ENCODE measurements at places on chromosomes 11 and 22. TPM values are rescaled to one million over a fixed set of nuclear protein-coding genes. Genes with fewer than 3 reads are reported as not detected.

The DERL3 gene
- 1.6 TPM for total RNA-seq

The ELMOD1 gene
- total RNA-seq, result 3.1 TPM

The CDC42EP1 gene
- total RNA-seq, result 31.4 TPM

The NCAPD3 gene
- 9.5 TPM for total RNA-seq

The SOX10 gene
- not detected for total RNA-seq

The PNPLA3 gene
- 14.4 TPM for total RNA-seq

The OR51E2 gene
- total RNA-seq, result 0.28 TPM

The CTSW gene
- not detected for total RNA-seq

GRCh38 chr11:69141742-69142141 lies 14.0 kb upstream of the SMIM38 start:
- H3K4me3 ChIP-seq, result no peak overlapping the region
- no peak for DNase-seq
- H3K27me3 ChIP-seq, result no peaks in the 10 kb centered on the region
- peaks cover 8% of the 10 kb centered on the region for H3K4me1 ChIP-seq
- no peak overlapping the region for H3K27ac ChIP-seq

DNA sequence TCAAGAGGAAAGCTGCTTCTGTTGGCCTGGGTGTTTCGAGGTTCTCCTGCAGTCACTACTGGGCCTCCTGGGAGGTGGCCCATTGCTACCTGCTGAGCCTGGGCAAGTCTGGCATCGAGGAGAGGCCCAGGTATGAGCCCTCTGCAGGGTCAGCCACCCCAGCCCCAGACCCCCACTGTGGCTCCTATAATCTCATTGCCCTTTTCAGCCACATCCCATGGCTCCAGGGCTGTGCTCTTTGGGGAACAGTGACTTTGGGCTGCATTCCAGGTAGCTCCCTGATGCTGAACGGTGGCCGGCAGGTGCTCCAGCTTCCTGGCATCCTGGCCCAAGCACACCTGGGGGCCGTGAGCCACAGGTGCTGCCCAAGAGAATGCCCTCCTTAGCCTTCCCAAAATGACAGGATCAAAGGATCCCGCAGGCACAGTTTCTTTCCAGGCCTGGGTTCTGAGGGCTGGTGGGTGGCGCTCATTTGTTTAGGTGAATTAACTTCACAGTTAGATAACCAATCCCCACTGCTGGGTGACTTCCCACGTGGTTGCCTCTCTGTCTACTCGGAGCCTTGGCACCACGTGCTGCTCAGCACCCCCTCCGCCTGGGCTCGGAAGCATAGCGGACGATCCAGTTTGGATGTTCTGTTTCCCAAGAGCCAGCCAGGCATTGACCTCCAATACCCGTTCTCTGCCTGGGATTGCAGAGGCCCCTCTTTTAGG lies 97.4 kb downstream of the BCR start:
- no peak overlapping the region for H3K4me3 ChIP-seq
- no peaks in the 10 kb centered on the region for H3K27me3 ChIP-seq
- no peak overlapping the region for H3K27ac ChIP-seq
- peaks cover 3% of the 10 kb centered on the region for H3K4me1 ChIP-seq
- no peak for DNase-seq

DNA sequence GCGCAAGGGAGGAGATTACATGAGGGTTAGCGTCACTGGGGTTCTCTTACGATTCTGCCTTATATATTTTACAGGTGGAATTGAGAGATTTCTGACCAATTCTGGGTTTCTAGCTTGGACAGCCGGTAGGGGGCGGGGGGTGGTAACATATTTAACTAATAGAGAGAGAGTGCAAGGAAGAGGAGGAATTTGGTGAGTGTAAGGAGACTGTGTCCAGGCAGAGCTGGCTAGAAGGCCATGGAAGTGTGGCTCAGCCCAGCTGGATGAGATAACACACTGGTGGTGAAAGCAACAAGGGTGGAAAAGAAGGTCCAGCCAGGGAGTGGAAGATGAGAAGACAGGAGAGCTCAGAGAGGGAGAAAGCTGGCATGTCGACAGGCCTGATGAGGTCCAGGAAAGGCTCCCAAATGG lies 56.5 kb downstream of the ST3GAL4 start:
- H3K27ac ChIP-seq, result no peak overlapping the region
- H3K36me3 ChIP-seq, result no peaks in the 10 kb centered on the region
- no peak for DNase-seq

DNA sequence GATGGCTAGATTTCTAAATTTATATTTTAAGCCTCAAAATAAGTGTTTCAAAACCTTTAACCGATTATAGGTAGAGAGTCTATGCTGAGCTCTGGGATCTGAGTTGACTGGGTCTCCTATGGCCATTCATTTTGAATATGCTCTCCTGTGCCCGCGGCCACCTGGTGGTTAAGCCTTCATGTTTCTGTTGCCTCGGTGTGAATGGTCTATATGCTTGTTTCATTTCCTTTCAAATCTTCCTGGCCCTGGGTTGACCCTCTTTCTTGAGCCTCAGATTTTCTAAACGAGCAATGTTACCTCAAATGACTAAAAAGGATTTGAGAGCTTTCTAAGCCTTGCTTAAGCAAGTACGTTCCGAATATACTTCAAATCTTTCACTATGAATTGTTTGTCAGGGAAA lies 789.4 kb upstream of the KIRREL3 start:
- H3K36me3 ChIP-seq, result no peaks in the 10 kb centered on the region
- no peaks in the 10 kb centered on the region for H3K27me3 ChIP-seq
- H3K4me3 ChIP-seq, result no peak overlapping the region
- no peaks in the 10 kb centered on the region for H3K4me1 ChIP-seq
- H3K27ac ChIP-seq, result no peak overlapping the region

- peak within 1 kb of the TSS; percentile 79 for H3K27ac ChIP-seq
- H3K36me3 ChIP-seq, result no peaks in the 10 kb centered on the region
- H3K27me3 ChIP-seq, result no peaks in the 10 kb centered on the region
- peak within 1 kb of the TSS; percentile 82 for H3K4me3 ChIP-seq
- peak; percentile 74 for DNase-seq
These were observed at the start of gene CARD10 for GRCh38 chr22:37519268-37520195. Gene CARD10, minus strand, starts transcription at chr22:37519415. Its CDS starts 215 bp downstream, at chr22:37519200.

DNA sequence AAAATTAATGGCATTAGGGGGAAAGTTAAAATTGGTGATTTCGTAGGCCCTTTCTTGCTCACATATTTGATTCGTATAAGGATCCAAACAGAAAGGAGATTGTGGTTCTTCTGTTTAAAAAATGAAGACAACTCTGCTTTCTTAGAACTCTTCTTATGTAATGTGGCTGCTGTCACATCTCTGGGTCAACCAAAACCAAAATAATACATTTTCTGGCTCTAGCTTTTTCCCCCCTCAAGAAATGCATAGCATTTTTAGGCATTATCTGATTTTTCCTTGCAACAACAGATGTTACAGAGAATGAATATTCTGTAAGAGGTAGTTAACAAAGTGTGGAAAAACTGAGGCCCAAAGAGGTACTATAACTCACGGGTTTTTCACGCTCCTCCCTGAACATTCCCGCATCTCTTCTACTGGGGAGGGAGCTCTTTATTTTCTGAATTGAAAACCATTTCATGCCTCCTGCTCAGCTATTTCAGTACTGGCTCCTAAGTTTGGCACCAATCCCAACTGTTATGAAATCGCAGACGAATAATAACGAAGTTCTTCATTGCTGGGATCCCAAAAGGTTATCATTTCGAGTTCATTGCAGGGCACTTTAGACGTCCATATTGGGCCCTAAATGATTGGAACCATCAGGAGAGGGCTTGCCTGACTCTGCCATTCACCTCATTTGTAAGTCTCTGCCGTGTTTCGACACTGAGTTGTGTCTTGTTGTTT lies 17.1 kb downstream of the GRAP2 start:
- H3K27me3 ChIP-seq, result peaks cover 9% of the 10 kb centered on the region
- no peak overlapping the region for H3K4me3 ChIP-seq
- H3K36me3 ChIP-seq, result no peaks in the 10 kb centered on the region
- peaks cover 8% of the 10 kb centered on the region for H3K4me1 ChIP-seq
- H3K27ac ChIP-seq, result no peak overlapping the region

DNA sequence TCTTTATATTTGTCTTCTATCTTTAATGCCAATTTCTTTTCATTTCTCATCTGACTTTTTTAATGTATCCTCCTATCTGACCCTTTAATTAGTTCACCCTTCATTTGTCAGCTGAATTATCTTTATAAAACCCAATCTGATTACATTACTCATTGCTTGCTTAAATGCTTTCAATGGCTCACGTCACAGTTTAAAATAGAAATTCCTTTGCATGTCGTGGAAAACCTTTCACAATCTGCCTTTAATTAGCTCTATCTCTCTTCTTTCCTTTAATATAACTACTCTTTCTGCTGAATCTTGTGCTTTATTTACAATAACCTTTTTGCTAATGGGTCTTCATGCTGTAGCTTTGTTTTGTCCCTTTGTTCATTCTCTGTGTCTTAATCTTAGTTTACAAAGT lies 125.7 kb downstream of the DYNC2H1 start:
- DNase-seq, result no peak
- H3K36me3 ChIP-seq, result no peaks in the 10 kb centered on the region
- no peaks in the 10 kb centered on the region for H3K27me3 ChIP-seq
- H3K27ac ChIP-seq, result no peak overlapping the region
- H3K4me3 ChIP-seq, result no peak overlapping the region

- no peak overlapping the region for H3K4me3 ChIP-seq
- H3K36me3 ChIP-seq, result no peaks in the 10 kb centered on the region
- no peaks in the 10 kb centered on the region for H3K4me1 ChIP-seq
- H3K27me3 ChIP-seq, result no peaks in the 10 kb centered on the region
These were observed 44.6 kb downstream of the KCNC1 start for GRCh38 chr11:17778956-17779860.

DNA sequence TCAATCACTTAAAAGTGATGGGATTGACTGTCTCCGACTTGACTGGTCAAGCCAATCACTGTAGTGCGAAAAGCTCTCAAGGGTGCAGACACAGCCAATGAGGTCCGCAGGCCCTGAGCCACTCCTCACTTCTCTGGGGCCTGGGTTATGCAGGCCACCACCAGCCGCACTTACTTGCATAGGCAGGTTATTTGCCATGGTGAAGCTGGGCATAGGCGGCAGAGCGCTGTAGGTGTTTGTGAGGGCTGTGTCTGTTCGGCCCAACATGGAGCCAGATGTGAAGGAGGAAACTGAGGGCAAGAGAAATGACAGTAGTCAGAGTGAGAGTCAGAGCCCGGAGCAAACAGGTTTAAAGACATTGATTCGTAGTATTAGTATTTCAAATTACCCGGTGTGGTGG lies 17.9 kb downstream of the PAX6 start:
- H3K27ac ChIP-seq, result no peak overlapping the region
- peaks cover 4% of the 10 kb centered on the region for H3K4me1 ChIP-seq
- no peak for DNase-seq
- H3K27me3 ChIP-seq, result peaks cover 71% of the 10 kb centered on the region

DNA sequence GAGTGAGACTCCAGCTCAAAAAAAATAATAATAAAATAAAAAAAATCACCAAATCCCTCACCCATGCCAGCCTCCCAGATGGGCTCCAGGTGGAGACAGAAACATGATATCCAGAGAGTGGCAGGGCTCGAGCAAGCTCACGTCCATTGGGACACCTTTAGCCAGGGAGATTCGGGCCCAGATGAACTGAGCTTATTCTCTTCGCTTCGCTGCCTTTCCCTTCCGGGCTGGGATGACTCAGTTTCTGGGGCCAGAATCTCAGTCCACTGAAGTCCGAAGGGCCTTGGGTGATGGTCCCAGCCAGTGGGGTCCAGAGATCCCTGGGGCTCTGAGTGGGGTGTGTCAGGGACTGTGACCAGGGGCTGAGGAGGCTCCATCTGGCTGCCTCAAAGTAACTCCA lies 23.0 kb upstream of the MYEOV start:
- no peak overlapping the region for H3K4me3 ChIP-seq
- no peaks in the 10 kb centered on the region for H3K36me3 ChIP-seq
- peaks cover 6% of the 10 kb centered on the region for H3K4me1 ChIP-seq

DNA sequence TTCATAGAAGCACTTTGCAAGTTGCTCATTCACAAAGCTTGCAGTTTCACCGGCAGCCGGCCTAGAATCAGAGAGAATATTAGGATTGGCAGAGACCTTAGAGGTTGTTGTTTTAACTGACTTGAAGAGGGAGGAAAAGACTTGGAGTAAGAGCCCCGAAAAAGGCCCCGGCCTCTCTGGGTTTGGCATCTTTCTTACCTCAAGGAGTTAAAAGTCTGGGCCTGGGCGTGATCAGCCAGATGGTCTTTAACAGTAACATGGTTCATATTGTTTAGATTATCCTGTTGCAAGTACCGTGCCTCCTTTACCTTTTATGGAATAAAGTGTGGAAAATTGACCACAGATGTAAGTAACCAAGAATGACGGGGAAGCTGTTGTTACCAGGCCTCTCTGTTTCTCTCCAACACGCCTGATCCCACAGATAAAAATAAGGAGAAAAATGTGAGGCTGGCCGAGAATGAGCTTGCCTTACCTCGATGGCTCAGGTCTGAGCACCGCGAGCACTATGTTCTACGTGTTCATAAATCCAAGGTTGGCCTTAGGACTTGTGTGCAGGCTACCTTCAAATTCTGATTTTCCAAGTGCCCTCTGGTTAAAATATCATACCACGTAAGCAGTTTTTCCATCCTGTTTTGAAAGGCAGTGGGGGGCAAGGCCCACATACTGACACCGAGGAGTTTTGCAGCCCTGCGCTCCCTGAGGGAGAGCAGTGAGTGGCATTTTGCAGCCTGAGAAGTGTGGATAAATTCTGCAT lies 56.4 kb downstream of the PARVA start:
- H3K4me1 ChIP-seq, result peaks cover 43% of the 10 kb centered on the region
- no peaks in the 10 kb centered on the region for H3K36me3 ChIP-seq
- DNase-seq, result peak; percentile 60
- no peak overlapping the region for H3K4me3 ChIP-seq
- H3K27me3 ChIP-seq, result no peaks in the 10 kb centered on the region

DNA sequence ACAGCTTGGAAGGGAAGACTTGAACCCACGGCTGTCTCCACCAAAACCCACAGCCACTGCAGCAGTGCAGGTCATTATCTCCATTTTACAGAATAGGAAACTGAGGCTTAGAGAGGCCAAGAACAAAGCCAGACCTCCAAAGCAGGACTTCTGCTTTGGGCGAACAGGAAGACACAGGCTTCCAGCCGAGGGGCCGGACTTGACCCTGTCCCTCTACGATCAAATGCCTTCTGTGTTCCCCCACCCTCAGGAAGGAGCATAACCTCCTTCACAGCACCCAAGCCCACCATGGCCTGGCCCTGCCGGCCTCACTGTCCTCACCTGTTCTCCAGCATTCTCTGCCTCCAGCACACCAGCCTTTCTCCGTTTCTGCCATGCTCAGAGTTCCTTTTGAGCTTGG lies 15.8 kb downstream of the IGLL1 start:
- no peak for DNase-seq
- no peak overlapping the region for H3K27ac ChIP-seq
- H3K36me3 ChIP-seq, result no peaks in the 10 kb centered on the region
- H3K4me1 ChIP-seq, result peaks cover 9% of the 10 kb centered on the region

DNA sequence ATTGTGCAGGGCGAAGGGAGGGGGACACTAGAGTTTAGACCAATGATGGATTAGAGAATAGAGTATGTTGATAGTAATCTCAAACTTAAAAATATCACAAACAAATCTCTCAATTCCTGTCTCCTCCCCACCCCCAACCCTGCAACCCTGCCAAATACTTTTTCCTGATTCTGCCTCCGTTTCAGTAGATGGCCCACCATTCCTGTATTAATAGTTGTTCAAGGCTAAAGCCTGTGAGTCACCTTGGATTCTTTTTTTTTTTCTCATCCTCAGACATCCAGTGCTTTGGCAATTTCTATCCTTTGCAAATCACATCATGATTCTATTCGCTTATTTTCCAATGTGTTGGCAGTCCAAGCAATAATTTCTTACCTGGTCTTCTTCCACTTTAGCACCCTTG lies 207.9 kb downstream of the DYNC2H1 start:
- no peaks in the 10 kb centered on the region for H3K27me3 ChIP-seq
- DNase-seq, result no peak
- no peaks in the 10 kb centered on the region for H3K36me3 ChIP-seq
- H3K4me3 ChIP-seq, result no peak overlapping the region
- no peak overlapping the region for H3K27ac ChIP-seq

All from hepatocyte (in vitro differentiated cells).